Vagina (tissue), 2 donors: ENCODE measurements at places on chromosomes 2 and 18. TPM values are rescaled to one million over a fixed set of nuclear protein-coding genes. Genes with fewer than 3 reads are reported as not detected.
A peak's percentile ranks its signal among the peaks of the same experiment; 100 is the strongest.

TMEM163 gene
- not detected for total RNA-seq

NT5C1B gene
- total RNA-seq = not detected

TMEM131 gene
- total RNA-seq = 35.4 TPM

TACR1 gene
- total RNA-seq = 8.3 TPM

LAMA1 gene
- 1.5 TPM for total RNA-seq

FIGN gene
- 3.2 TPM for total RNA-seq

SERPINB10 gene
- 0.98 TPM for total RNA-seq

ZNF396 gene
- 0.98 TPM for total RNA-seq

RGPD3 gene
- total RNA-seq = 0.25 TPM

DNA sequence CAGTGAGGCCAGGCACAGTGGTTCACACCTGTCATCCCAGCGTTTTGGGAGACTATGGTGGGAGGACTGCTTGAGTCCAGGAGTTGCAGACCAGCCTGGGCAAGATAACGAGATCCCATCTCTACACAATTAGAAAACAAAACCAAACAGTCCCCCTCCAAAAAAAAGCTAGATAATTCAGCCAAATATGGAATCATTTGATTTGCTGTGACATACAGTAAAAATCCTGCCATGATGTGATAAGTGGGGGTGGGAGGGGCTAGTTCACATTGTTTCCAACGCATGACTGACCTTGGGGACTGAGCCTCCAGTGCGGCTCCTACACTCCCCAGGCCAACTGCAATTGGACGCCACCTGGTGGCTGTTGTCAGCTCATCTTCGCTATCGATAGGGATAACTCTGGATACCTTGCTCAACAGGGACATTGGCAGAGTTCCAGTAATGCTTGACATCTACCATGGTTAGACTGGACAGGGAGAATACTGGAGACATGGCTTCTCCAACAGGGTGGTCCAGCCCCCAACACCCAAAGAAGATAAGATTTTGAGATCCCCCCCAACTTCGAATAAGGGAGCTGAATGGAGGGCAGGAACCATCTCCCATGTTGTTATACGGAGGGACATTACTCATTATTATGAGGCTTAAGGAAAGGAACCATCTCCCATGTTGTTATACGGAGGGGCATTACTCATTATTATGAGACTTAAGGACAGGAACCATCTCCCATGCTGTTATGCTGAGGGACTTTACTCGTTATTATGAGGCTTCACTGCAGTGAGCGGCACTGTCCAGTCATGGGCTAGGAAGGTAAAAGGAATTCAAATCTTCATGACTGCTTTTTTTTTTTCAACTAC is 135.9 kb downstream of the TGIF1 start:
- no peaks in the 10 kb centered on the region for H3K36me3 ChIP-seq
- no peak overlapping the region for H3K4me3 ChIP-seq
- no peaks in the 10 kb centered on the region for H3K27me3 ChIP-seq

GRCh38 chr2:189111063-189111715 is 68.4 kb downstream of the COL5A2 start:
- H3K27ac ChIP-seq = no peak overlapping the region
- peaks cover 15% of the 10 kb centered on the region for H3K4me1 ChIP-seq
- H3K27me3 ChIP-seq = no peaks in the 10 kb centered on the region
- no peak overlapping the region for H3K4me3 ChIP-seq
- no peak for DNase-seq
- H3K36me3 ChIP-seq = no peaks in the 10 kb centered on the region

DNA sequence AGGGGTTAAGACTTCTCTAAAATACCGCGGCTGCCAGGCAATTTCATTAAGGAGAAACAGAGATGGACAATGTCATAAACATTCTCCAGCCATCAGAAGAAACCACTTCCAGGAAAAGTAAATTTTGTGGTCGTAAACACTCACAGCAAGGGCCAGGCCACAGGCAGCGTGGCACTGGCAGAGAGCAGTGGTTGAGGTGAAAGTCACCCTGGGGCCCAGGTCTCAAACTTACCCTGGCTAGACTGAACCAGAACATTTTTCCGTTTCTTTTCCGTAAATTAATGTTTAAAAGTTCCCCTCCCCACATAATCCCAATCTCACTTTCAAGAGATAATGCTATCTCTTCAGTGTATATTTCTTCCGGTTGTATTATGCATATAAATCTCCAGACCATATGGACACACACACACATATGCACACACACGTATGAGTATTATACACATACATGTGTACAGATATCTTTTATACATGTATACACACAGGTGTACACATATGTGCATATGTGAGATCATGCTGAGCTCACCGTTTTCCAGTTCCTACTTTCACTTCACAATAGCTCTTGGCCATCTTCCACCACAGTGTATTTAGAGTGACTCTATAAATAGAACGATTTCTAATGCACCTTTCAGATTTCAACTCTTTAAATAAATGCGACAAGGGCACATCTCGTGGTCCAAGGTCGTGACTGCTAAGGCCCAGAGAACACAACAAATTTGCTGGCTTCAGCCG is 90.1 kb downstream of the MALT1 start:
- DNase-seq = no peak
- H3K27ac ChIP-seq = no peak overlapping the region
- no peaks in the 10 kb centered on the region for H3K36me3 ChIP-seq
- H3K27me3 ChIP-seq = no peaks in the 10 kb centered on the region
- H3K4me3 ChIP-seq = no peak overlapping the region

GRCh38 chr2:6525475-6525964 is 340.2 kb downstream of the CMPK2 start:
- H3K4me3 ChIP-seq = no peak overlapping the region
- DNase-seq = no peak
- no peak overlapping the region for H3K27ac ChIP-seq
- H3K4me1 ChIP-seq = no peaks in the 10 kb centered on the region
- no peaks in the 10 kb centered on the region for H3K27me3 ChIP-seq

DNA sequence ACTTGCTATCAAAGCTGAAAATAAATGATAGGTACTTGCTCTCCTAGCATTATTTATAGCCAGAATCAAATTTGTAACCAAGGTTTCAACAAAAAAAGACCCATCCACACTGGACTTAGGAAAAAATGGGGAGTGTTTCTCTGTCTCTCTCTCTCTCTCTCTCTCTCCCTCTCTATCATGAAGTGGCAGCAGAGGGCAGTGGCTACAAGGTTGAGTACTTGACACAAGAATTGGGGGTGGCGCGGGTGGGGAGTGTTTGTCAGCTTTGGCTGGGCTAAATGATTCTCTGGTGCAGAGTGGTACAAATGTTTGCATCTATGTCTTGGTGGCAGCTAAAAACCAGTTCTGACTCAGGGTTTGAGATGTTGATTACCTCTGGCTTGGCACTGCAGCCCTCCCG is 85.0 kb downstream of the RBM43 start:
- H3K4me3 ChIP-seq = no peak overlapping the region
- no peaks in the 10 kb centered on the region for H3K4me1 ChIP-seq
- no peaks in the 10 kb centered on the region for H3K36me3 ChIP-seq
- no peak for DNase-seq
- H3K27me3 ChIP-seq = no peaks in the 10 kb centered on the region

DNA sequence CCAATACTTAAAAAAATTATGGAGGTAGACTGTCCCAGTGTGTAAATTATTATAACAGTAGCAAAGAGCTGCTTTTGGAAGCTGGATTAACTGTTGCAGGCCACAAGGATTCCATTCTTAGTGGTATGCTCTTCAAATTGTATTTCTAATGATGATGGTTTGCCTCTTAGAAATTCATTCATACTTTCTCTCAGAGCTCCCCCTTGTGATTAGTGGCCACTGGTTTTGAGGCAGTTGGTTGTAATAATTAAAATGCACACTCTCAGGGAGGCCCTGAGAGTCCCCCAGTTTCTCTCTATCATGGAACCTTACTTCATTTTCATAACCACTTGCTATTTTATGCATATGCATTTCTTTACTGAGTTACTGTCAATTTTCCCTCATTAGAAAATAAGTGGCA is 122.5 kb downstream of the PLA2R1 start:
- DNase-seq = no peak
- no peaks in the 10 kb centered on the region for H3K27me3 ChIP-seq
- H3K4me3 ChIP-seq = no peak overlapping the region
- H3K27ac ChIP-seq = no peak overlapping the region

DNA sequence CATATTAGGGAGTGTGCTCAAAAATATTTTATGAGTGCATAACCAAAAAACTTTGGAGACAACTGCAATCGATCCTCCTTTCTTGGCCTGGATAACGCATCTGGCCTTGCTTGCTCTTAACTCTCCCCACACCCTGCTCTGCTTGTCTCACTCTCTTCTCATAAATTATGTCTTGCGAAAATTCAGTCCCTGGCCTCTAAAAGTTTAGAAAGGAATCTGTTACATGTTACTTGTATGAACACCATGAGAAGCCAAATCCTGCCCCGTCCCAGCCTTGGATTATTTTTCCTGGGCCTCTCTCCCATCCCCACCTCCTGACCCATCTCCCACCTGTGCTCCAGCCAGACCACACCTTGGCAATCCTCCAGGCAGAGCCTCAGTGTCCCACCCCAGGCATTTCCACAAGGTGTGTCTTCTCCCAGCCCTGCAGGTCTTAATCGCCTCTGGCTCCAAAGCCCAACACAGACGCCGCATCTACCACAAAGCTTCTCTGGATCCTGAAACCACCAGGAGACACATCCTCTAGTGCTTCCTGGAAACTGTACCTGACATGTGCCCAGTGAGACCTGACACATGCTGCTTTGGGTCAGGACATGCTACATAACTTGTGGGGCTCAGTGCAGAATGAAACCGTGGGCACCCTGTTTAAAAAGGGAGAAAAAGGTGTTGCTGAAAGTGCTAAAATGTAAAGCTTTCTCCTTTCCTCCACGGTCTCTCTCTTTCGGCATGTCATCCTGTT is 99.6 kb upstream of the ST3GAL5 start:
- H3K4me3 ChIP-seq = no peak overlapping the region
- peaks cover 20% of the 10 kb centered on the region for H3K4me1 ChIP-seq
- peak overlapping the region; percentile 80 for H3K27ac ChIP-seq

- H3K27ac ChIP-seq = no peak overlapping the region
- no peak overlapping the region for H3K4me3 ChIP-seq
- H3K4me1 ChIP-seq = no peaks in the 10 kb centered on the region
- no peaks in the 10 kb centered on the region for H3K27me3 ChIP-seq
- H3K36me3 ChIP-seq = no peaks in the 10 kb centered on the region
Measured at GRCh38 chr2:142897807-142898206, 20.3 kb downstream of the KYNU start.

DNA sequence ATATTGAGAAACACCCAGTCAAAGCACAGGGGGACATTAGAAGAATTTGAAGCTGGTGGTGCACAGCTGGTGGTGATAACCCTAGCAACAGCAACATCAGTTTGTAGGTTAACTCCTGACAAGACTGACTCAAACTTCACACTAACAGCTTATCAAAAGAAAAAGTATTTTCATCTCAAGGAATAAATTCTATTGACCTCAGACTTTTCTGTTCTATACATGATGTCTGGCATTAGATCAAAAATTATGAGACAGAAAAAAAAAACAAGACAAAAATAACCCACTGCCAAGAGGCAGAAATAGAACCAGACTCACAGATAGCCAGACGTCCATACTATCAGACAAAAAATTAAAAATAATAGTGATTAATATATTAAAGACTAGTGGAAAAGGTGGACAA is 126.1 kb downstream of the COL6A3 start:
- no peaks in the 10 kb centered on the region for H3K36me3 ChIP-seq
- no peak overlapping the region for H3K4me3 ChIP-seq
- no peak for DNase-seq
- no peak overlapping the region for H3K27ac ChIP-seq
- no peaks in the 10 kb centered on the region for H3K27me3 ChIP-seq

- H3K27me3 ChIP-seq = no peaks in the 10 kb centered on the region
- H3K4me3 ChIP-seq = peak overlapping the region; percentile 92
- DNase-seq = no peak
- no peaks in the 10 kb centered on the region for H3K36me3 ChIP-seq
- peaks cover 35% of the 10 kb centered on the region for H3K4me1 ChIP-seq
Measured at GRCh38 chr2:127106457-127106990, 430 bp downstream of the BIN1 start.

- no peak for DNase-seq
- no peak overlapping the region for H3K27ac ChIP-seq
- H3K27me3 ChIP-seq = no peaks in the 10 kb centered on the region
- no peaks in the 10 kb centered on the region for H3K36me3 ChIP-seq
Measured at GRCh38 chr2:180905002-180905401, 75.4 kb upstream of the UBE2E3 start.

DNA sequence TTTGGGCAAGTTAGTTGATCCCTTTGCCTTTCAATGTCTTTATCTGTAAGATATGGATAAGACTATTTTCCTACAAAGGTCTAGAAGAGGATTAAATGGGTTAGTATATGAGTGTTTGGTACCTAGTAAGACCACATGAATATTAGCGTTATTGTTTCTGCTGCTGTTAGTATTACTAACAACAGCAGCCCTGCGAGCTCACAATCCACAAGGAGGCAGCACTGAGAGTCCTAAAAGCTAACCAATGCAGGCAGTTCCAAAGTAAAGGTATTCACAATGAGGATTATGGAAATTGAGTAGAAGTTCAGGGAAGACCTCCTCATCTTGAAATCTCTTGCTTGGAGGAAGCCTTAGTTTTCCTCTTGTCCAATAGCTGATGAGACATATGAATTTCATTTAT is 248.9 kb downstream of the TDRD15 start:
- H3K27ac ChIP-seq = no peak overlapping the region
- no peak for DNase-seq
- H3K27me3 ChIP-seq = no peaks in the 10 kb centered on the region
- H3K4me3 ChIP-seq = no peak overlapping the region

- no peaks in the 10 kb centered on the region for H3K27me3 ChIP-seq
- no peaks in the 10 kb centered on the region for H3K4me1 ChIP-seq
- H3K36me3 ChIP-seq = peaks cover 9% of the 10 kb centered on the region
- DNase-seq = no peak
- no peak overlapping the region for H3K4me3 ChIP-seq
Measured at GRCh38 chr18:47829831-47830230, 100.6 kb downstream of the SMAD2 start.

DNA sequence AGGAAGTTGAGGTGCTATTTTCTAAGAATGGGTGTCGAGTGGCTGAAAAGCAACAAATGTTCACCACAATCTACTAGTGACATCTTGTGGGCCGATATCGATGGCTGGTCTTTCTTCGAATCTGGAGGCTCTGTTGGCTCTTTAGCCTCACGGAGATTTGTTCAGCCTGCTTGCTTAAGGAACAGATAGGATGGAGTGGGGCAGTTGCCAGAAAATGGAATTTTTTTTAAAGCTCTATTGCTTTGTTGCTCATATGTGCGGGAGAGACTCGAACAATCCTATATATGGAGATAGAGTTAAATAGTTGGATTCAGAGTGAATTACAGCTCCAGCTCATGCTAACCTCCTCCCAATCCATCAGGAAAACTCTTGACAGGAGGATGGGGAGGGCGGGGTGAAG is 70.9 kb upstream of the LYPD6B start:
- no peak overlapping the region for H3K4me3 ChIP-seq
- H3K4me1 ChIP-seq = no peaks in the 10 kb centered on the region
- H3K36me3 ChIP-seq = no peaks in the 10 kb centered on the region
- no peaks in the 10 kb centered on the region for H3K27me3 ChIP-seq
- no peak for DNase-seq
